ENCODE measurements at places on chromosomes 7 and 10. TPM values are rescaled to one million over a fixed set of nuclear protein-coding genes. Genes with fewer than 3 reads are reported as not detected.

The ZC3HAV1L gene
- 16.2 TPM for total RNA-seq

The AS3MT gene
- 1.3 TPM for total RNA-seq

The SPDYE5 gene
- total RNA-seq: not detected

The HOXA11 gene
- not detected for total RNA-seq

The GIMAP4 gene
- 1.8 TPM for total RNA-seq

The PCGF5 gene
- 61.6 TPM for total RNA-seq

The DNAJC12 gene
- total RNA-seq: 9.4 TPM

The RBM20 gene
- total RNA-seq: not detected

The MMP21 gene
- not detected for total RNA-seq

The HOXA7 gene
- total RNA-seq: not detected

The RET gene
- under 0.01 TPM for total RNA-seq

The FAM131B gene
- 0.97 TPM for total RNA-seq

The TBXAS1 gene
- total RNA-seq: 8.6 TPM

The THAP5 gene
- total RNA-seq: 19.9 TPM

The SMO gene
- 16.6 TPM for total RNA-seq

The TMEM196 gene
- total RNA-seq: not detected

The OR2F1 gene
- not detected for total RNA-seq

The C7orf57 gene
- total RNA-seq: not detected

The KNDC1 gene
- total RNA-seq: 0.36 TPM

The C10orf67 gene
- not detected for total RNA-seq

The CABCOCO1 gene
- not detected for total RNA-seq

The ZNF425 gene
- 4.1 TPM for total RNA-seq

The SEC31B gene
- 4.5 TPM for total RNA-seq

The GRID2IP gene
- total RNA-seq: not detected

The NUTM2E gene
- not detected for total RNA-seq

The FFAR4 gene
- not detected for total RNA-seq

The SIRT1 gene
- total RNA-seq: 10.1 TPM

The RASA4 gene
- 12.0 TPM for total RNA-seq

The RBM28 gene
- 6.9 TPM for total RNA-seq

The TAS2R38 gene
- not detected for total RNA-seq

The ARHGAP22 gene
- 7.6 TPM for total RNA-seq

The PVRIG gene
- total RNA-seq: not detected
